Muscle of leg (tissue), 16 donors: ENCODE measurements at places on chromosomes 5 and 9.

GRCh38 chr9:128702949-128703615 is 779 bp downstream of the PKN3 start:
- DNase-seq, result peak; percentile 26

GRCh38 chr9:34741628-34742027 is 31.7 kb upstream of the CCL21 start:
- DNase-seq, result no peak

GRCh38 chr5:121962347-121962670 is 534 bp downstream of the SRFBP1 start:
- DNase-seq, result no peak

DNA sequence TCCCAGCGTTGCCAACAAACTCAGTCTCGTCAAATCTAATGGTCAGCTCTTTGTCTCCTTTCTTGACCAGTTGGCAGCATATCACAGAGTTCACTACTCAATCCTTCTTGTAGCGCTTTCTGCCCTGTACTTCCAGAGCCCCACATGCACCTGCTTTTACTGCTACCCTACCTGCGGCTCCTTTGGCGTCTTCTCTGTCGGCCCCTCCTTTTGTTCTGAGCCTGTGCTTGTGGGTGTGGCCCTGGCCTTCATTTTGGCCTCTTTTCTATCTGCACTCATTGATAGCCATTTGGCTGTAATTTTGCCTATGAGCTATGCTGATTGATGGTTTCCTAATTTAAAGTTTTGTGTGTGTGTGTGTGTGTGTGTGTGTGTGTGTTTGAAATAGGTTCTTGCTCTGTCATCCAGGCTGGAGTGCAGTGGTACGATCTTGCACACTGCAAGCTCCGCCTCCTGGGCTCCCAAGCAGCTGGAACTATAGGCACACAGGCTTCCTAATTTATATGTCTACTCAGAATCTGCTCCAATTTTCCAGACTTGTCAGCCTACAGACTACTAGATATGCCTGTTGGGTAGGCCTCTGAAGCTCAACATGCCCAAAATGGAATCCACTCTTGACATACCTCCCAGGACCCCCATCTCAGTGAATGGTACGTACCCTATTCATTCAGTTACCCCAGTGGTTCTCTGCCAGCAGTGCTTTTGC is 32.3 kb downstream of the ARPC5L start:
- no peak for DNase-seq

DNA sequence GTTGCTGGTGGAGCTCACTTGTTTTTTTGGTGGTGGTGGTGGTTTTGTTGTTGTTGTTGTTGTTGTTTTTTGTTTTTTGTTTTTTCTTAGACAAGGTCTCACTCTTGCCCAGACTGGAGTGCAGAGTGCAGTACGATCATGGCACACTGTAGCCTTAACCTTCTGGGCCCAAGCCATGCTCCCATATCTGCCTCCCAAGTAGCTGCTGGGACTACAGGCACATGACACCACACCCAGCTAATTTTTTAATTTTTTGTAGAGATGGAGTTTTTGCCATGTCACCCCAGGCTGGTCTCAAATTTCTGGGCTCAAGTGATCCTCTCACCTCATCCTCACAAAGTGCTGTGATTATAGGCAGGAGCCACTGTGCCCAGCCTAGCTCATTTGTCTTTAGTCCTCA is 53.5 kb downstream of the NUP214 start:
- DNase-seq, result no peak

- DNase-seq, result no peak
These were observed 172.0 kb upstream of the MSX2 start for GRCh38 chr5:174552428-174552827.

- no peak for DNase-seq
These were observed 570.1 kb downstream of the CDK5RAP2 start for GRCh38 chr9:120009856-120010255.

GRCh38 chr5:168528521-168529373 is at the start of gene FBLL1:
Gene FBLL1 (plus strand): TSS chr5:168529305. CDS start chr5:168529505, 200 bp downstream.
- DNase-seq, result peak; percentile 69

GRCh38 chr5:14400085-14400484 is 181.5 kb upstream of the OTULINL start:
- DNase-seq, result peak; percentile 89
